ENCODE measurements at places on chromosomes 11 and 22. TPM values are rescaled to one million over a fixed set of nuclear protein-coding genes. Genes with fewer than 3 reads are reported as not detected.

DNA sequence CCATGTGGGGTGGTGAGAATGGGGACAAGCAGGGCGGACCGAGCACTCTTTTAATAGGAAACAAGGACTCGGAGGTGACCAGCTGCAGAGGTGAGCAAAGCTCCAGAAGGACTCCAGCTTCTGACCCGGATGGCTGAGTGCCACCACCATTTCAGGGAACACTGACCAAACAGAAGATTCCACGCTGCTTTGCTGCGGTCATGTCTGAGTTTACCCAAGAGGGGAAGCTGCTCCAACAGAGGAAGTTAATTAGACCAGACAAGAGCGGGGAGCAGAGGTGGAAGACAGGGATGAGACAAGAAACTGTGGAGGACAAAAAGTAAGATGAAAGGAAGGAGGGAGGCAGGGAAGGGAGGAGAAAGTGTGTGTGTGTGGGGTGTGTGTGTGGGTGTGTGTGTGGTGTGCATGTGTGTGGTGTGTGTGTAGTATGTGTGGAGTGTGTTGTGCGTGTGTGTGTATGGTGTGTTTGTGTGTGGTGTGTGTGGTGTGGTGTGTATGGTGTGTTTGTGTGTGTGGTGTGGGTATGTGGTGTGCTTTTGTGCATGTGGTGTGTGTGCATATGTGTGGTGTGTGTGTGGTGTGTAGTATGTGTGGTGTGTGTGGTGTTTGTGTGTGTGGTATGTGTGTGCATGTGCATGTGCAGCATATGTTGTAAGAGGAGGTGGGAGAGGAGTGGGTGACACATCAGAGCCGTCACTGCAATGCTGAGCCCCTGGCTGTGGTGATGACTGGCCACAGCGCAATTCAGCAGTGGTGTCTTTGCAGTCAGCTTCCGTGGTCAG lies 82.2 kb upstream of the AKIP1 start:
- no peak for DNase-seq

- no peak for DNase-seq
Measured at GRCh38 chr11:29483831-29484230, 533.0 kb downstream of the KCNA4 start.

GRCh38 chr22:48738204-48738980 lies 1089.3 kb downstream of the BRD1 start:
- DNase-seq = no peak

FAM180B gene
- not detected for total RNA-seq

- DNase-seq = no peak
Measured at GRCh38 chr11:87092159-87092558, 54.4 kb downstream of the TMEM135 start.

DNA sequence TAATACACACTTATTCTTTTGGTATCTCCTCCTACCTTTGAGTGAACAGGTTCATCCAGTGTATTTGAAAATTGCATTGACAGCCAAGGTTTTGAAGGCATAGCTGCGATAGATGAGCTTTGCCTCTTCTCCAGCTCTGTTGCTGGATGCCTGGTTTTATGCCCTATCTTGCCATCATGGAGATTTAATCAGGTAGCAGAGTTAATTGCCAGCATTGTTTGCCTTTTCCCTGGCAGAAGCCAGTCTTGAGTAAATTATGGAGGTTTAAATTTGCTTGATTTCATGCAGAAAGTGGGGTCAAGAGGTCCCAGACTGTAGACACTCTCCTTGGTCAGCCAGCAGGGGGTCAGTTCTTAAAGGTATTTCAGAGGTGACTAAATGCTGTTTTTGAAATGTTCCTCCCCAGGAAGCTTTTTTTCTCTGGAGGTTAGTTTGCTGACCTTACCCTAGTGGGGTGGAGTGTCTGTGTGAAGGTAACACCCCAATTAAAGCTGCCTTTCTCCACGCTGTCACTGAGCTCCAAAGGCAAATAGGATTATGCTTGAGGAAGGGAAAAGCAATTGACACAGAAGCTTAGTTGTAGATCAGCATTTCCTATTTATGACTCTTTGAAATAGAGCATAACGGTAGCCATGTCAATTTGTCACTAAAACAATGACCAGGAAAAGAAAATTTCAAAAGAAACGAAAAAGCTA lies 96.0 kb downstream of the EXT2 start:
- no peak for DNase-seq

DNA sequence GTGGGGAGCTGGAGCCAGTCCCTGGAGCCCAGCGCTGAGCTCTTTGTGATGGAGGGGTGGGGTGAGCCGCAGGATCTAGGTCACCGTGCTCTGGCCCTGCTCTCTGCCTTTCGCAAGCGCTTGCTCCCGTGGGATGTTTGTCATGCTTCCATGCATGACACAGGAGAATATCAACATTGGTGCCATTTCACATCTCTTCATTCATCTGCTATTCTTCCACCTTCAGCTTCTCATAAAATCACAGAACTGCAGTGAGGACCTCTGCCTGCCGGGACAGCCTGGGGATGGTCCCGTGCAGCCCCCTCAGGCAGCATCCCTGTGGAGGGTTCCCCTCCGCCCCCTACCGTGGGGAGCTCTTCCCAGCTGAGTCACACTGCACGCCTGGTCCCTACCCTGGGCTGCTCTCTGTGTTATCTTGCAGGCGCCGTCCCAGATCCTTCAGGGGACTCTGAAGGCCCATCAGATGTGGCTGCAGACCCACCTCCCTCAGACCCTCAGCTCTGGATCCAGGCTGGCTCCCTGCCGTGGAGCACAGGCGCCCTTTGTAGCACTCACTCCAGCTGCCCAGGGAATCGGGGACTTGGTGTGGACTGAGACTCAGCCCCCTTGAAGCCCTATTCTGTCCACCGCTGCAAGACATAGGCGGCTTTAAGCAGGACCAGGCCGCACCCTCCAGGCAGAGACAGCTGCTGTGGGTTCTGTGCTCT lies 5.1 kb upstream of the SEPTIN5 start:
- DNase-seq = no peak

DNA sequence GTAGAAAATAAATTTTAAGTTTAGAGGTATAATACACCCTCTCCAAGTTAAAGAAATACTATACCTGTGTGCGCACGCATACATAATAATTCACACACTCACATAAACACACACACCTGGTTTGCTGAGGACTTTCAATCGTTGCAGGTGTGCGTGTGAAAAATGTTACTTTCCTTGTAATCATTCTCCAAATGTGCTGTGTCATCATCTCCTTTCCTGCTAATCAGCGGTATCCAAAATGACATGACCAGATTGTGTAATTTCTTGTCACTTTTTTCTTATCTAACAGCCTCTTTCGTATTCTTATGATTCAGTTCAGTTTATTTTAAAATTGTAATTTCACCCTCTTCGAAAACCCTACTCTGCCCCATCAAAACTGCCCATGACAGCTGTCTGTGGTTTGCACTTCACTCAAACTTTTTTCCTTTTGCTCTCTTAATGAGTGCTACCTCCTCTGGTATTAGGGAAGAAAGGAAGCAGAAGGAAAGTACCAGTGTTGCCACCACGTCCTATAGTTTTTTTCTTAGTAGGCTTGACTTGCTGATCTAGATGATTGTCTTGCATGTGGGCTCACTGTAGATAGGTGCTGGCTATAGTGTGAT lies 651.2 kb downstream of the CNTN5 start:
- DNase-seq = no peak

PARVG gene
- total RNA-seq = 2.0 TPM

- DNase-seq = peak; percentile 83
Measured at GRCh38 chr11:503179-503981, 3.7 kb downstream of the RNH1 start.

DNA sequence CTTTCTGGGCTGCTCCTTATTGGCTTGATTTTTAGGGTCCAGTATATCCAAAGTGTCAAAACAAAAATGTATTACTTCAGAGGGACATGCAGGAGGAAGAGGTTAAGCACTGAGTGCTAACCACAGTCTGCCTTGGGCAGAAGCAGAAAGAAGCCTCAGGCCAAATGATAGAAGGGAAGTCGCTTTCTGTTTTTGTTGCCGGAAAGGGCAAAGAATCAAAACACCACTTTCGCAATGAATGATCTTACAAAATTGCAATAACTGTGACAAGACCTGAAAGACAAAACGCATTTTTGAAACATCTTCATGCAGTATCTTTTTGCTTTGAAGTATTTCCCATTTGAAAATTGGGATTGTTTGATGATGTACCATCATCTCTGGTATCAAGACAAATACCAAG lies 70.1 kb upstream of the PICALM start:
- no peak for DNase-seq

DNA sequence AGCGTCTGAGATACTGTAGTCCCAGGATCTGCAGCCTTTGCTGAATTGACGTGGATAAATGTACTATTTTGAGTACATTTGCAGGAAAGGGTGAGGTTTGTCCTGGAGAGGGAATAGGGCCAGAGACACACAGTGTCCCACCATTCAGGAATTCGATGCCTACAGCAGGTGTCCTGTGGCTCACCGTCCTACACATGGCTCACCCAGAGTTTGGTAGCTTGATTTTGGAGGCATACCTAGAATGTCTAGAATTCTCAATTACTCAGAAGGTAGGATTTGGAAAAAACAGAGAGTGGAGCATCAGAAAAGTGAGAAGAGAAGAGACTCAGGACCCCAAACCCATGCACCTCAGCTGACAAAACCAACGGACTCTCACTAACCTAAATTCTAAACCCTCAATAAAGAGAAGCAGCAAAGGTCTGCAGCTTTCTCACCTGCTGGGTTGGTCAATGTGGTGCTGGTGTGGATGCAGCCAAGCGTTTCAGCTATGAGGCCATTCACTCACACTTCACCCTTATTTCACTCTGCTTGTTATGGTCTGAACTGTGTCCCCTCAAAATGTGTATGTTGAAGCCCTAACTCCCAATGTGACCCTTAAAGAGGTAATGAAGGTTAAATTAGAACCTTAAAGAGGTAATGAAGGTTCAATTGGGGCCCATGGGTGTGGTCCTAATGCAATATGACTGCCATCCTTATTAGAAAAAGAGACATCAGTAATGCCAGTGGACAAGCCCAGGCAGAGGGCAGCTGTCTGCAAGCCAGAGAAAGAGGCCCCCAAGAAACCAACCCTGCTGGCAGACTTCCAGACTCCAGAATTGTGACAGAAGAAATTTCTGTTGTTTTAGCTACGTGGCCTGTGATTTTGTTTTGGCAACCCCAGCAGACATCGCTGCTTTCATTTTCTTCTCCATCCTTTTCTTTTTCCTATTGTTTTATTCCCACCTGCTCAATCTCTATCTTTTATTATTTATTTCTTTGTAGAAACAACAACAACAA lies 187.8 kb downstream of the SNX19 start:
- no peak for DNase-seq

P4HA3 gene
- not detected for total RNA-seq
